ENCODE measurements at places on chromosomes 6 and 20.

- no peak for DNase-seq
These were observed 919.0 kb downstream of the KIF16B start for GRCh38 chr20:15654208-15654649.

DNA sequence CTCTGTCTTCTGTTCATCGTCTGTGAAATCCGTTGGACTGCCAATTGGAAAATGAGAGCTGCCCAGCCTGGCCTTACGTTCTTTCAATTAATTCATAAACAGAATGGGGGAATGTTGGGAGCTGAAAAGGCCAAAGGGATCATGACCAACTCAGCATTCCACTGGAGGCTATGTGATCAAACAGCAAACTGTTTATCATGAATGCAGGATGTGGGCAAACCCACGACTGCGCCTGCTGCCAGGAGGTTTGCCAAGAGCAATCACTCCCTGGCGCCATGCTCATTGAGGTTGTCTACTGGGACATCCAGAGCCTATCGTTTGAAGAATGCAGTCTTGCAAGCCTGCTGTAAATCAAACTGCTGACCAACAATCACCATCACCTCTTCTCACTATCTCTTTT is 9.3 kb upstream of the FKBP1A start:
- no peak for DNase-seq

GRCh38 chr6:69584913-69585729 is 211.7 kb downstream of the LMBRD1 start:
- DNase-seq = peak; percentile 60

- peak; percentile 56 for DNase-seq
These were observed 34.8 kb downstream of the WRNIP1 start for GRCh38 chr6:2799936-2800527.

DNA sequence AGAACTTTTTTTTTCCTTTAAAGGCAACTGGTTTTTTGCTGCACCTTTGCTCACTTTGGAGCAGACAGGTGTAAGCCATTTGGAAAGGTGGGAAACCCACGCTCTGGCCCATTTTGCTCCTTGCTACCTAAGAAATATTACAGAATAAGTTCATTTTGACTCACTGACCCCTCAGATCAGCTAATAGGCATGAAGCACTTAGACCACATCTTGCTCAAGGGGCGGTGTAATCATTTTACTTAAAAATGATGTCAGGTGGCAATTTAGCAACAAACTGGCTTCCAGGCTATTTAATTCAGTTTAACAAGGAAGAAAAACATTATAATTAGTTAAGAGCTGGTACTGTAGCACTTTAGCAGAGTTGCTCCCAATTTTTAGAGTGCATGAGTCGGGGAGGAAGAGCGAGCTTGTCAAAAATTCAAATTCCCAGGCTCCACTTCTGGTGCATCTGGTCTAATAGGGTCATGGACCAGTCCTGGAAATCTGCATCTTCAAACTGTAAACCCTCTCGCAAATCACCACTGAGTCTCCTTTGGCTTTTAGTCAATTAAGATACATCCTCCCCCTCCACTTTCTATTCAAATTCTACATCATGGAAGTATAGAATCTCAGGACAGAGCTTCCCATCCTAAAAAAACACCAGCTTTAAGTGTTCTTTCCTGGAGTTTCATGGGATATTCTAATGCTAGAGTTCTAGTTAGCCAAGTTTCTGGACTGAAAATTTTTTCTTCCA is 38.2 kb downstream of the JAG1 start:
- no peak for DNase-seq

DNA sequence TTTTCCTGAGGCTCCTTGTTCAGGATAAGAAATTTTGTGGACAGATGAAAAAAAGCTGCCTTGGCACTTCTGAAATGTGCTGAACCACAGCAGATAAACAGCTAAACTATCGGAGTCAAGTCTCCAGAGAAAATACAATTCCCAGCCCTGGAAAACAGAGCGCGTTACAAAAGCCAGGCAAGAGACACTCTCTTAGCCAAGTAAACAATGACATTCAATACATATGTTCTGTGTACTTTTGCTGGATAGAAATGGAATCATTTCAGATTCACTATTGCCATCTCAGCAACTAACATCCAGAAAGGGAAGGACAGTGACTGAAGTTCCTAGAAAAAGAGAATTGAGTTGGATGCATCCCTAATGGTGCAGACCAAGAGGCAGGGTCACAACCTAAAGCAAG is 196.8 kb upstream of the NRSN1 start:
- no peak for DNase-seq

GRCh38 chr6:142827991-142828390 is 117.0 kb downstream of the HIVEP2 start:
- DNase-seq = no peak

DNA sequence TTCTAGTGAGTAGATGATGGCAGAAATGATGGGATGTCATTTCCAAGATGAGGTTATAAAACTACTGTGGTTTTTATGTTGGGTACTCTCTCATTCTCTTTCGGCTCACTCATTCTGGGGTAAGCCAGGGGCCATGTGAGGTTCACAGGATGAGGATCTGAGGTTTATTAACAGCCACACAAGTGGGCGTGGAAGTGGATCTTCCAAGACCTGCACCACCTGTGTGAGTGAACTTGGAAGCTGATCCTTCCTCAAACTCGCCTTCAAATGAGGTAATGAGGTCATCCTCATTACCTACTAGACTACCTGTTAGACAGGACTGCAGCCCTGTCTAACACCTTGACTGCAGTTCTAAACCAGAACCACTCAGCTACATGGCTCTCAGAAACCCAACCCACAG is 45.1 kb upstream of the TAGAP start:
- DNase-seq = no peak

- no peak for DNase-seq
These were observed 32.5 kb upstream of the TMEM244 start for GRCh38 chr6:129893640-129894039.

GRCh38 chr6:3379482-3380060 is 77.3 kb downstream of the SLC22A23 start:
- no peak for DNase-seq

DNA sequence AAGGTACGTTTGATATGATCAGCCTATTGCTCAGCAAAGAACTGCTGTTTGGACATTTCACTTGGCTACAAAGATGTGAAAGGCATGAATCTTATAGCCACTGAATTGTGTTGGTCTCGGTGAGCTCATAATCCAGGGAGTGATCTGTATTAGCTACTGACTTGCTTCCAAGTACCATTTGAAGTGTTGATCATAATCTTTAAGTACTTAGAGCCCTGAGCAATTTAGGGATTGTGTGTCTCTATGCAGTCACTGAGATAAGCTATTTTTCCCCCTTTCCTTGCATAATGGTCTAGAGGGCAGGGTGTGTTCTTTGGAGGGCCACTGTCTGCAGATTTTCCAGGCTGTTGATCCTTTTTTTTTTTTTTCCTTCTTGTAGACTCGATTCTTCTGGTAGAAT is 393.6 kb downstream of the ESR1 start:
- no peak for DNase-seq

DNA sequence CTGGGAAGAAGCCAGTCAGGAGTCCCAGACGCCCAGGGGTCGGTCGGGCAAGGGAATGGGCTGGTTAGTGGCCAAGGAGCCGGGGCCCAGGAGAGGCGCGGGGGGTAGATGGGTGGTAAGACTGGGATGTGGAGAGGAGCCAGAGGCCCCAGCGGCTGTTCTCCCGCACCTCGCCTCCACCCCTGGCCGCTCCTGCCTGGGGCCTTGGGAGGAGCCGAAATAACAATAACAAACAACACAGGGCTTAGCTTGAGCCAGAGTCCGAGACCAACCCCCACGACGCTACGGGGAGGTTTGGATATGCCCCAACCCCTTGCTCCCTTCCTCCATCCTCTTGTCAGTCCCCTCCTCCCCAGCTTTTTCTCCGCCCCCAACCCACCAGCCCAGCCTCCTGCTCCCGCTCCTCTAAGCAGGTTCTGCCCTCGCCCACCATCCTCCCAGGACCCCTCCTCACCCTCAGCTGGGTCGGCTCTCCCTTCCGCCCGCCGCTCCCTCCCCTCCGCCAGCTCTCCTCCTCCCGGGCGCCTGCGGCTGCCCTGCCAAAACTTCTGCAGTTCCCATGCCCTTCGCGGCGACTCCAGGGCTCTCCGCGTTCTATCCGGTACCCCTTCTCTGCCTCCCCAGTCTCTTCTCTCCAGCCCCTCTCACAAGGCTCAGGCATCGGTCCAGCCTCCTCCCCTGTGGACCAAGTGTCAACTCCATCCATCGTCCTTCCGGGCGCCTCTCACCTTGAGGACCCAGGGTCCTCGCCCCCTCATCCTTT is 1.1 kb downstream of the RNF39 start:
- DNase-seq = no peak

DNA sequence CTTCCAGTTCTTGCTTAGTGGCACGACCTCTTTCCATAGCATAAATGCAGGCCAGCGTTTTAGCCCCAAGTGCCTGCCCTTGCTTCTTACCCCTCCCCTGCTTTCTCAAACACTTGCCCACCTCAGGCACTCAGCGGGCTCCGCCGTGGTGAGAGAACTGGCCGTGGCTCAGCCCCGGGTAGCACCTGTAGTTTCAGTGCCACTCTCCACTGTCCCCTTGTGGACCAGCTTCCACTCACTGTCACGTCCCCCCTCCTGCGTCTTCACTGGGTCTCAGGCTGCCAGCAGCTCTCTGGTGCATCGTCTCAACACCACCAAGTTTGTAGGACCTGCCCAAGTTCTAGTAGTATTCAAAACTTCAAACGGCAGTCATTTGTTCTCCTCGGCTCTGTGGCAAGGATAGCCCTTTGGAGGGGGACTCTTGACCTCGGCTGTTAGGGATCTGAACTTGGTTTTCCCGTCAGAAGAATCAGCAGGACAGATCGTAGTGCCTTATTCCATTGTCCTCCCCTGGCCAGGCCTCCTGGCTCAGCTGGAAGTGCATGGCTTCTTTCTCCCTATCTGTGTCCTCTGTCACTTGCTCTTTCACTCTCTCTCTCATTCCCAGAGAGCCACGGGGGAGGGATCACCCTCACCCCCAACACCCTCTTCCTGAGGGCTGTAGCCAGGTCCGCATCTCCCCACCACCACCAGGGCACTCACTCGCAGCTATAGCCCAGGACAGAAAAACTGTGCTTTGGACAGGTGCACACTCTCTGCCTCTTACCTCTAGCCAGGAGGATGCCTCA is 44.6 kb downstream of the STK35 start:
- DNase-seq = no peak

GRCh38 chr6:45196121-45196520 is 132.0 kb upstream of the RUNX2 start:
- no peak for DNase-seq

- no peak for DNase-seq
These were observed 37.3 kb downstream of the ADGRG6 start for GRCh38 chr6:142339113-142339512.

GRCh38 chr20:51423810-51424209 is 118.7 kb downstream of the NFATC2 start:
- no peak for DNase-seq

DNA sequence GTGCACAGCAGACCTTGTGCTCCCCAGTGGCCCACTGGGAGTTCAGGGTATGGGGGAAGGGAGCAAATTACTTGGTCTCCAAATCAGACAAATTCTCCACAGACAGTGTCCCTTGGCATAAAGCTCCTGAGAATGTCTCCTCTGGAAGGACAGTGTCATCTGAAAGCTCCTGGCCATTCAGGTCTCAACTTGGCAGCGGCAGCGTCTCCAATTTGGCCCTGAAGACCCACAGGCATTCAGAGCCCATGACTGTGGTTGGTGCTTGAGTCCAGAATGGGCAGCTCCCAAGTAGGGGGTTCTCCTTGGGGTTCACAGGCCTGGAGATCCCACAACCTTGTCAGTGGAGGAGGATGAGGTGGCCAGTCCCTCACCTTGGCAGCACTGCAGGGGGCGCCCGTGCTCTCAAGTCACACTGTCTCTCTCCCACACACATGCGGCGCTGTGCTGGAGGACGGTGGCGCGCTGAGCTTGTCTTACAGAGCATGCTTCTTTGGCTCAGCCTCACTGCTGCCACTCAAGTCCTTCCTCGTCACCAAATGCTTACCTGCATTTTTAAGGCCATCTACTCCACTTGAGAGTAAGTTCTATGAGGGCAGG is 20.7 kb downstream of the DYNLRB1 start:
- DNase-seq = no peak

DNA sequence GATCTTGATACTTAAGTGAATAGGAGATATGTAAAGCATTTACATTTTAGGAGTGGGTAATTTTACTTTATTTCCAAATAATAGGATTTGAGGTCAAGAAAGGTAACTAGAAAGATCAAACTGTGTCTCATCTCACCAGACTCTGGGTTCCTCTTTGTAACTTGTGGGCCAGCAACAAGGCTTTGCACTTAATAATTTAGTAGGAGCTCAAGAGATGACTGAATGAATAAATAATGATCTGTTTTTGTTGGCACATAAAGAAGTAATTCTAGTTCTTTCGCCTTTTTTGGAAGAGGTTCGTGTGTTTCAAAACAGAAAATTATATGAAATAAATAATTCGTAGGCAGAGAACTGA is 67.4 kb upstream of the FABP7 start:
- no peak for DNase-seq

DNA sequence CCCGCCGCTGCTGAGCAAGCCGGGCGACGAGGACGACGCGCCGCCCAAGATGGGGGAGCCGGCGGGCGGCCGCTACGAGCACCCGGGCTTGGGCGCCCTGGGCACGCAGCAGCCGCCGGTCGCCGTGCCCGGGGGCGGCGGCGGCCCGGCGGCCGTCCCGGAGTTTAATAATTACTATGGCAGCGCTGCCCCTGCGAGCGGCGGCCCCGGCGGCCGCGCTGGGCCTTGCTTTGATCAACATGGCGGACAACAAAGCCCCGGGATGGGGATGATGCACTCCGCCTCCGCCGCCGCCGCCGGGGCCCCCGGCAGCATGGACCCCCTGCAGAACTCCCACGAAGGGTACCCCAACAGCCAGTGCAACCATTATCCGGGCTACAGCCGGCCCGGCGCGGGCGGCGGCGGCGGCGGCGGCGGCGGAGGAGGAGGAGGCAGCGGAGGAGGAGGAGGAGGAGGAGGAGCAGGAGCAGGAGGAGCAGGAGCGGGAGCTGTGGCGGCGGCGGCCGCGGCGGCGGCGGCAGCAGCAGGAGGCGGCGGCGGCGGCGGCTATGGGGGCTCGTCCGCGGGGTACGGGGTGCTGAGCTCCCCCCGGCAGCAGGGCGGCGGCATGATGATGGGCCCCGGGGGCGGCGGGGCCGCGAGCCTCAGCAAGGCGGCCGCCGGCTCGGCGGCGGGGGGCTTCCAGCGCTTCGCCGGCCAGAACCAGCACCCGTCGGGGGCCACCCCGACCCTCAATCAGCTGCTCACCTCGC is 1.5 kb downstream of the ARID1B start:
- no peak for DNase-seq

- DNase-seq = no peak
These were observed 120.8 kb upstream of the LGSN start for GRCh38 chr6:63440594-63440993.

DNA sequence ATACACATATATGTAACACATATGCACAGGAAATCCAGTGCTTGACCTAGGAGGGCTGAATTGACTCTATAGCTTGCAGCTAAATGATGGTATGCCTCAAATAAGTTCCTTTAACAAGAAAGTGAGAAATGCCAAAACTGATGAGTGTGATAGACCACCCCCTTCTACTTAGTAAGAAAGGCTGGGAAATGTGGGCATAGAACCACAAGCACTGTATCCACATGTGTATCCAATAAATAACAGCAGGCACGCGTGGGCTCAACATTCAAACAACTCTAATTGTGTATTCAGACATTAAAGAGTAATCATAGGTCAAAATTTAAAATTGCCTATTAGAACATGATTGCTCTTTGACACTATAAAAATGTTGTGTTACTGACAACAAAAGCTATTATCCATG is 54.1 kb downstream of the FAM83B start:
- no peak for DNase-seq

GRCh38 chr20:23446505-23446904 is 6.2 kb downstream of the CST11 start:
- DNase-seq = no peak

- peak; percentile 50 for DNase-seq
These were observed 34.6 kb upstream of the NKX2-2 start for GRCh38 chr20:21548390-21549035.

- DNase-seq = no peak
These were observed 233.9 kb downstream of the RFPL4B start for GRCh38 chr6:112581015-112581414.
